ENCODE measurements at places on chromosomes 13 and 19.

GRCh38 chr19:14161305-14161704, 24.9 kb upstream of the ASF1B start:
- no peak for DNase-seq

GRCh38 chr19:46722004-46722380, 5.1 kb upstream of the PRKD2 start:
- DNase-seq: no peak

DNA sequence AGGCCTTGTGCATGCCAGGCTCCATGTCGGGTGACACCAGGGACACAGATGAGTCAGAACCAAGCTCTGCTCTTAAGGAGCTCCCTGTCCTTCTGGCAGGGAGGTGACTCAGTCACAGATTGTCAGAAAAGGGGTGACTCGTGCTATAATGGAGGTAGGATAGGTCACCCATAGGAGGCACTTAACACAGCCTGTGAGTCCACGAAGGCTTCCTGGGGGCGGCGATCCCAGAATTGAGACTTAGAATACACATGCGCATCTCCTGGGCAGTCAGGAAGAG, 19.6 kb downstream of the FUZ start:
- no peak for DNase-seq

GRCh38 chr13:34567597-34567996, 374.5 kb upstream of the NBEA start:
- DNase-seq: no peak

- no peak for DNase-seq
Observed at GRCh38 chr13:36571444-36571843, 102.4 kb upstream of the SERTM1 start.

GRCh38 chr13:48222358-48223301, 10.4 kb upstream of the ITM2B start:
- no peak for DNase-seq

GRCh38 chr19:35963514-35963913, 27.3 kb downstream of the LRFN3 start:
- no peak for DNase-seq

DNA sequence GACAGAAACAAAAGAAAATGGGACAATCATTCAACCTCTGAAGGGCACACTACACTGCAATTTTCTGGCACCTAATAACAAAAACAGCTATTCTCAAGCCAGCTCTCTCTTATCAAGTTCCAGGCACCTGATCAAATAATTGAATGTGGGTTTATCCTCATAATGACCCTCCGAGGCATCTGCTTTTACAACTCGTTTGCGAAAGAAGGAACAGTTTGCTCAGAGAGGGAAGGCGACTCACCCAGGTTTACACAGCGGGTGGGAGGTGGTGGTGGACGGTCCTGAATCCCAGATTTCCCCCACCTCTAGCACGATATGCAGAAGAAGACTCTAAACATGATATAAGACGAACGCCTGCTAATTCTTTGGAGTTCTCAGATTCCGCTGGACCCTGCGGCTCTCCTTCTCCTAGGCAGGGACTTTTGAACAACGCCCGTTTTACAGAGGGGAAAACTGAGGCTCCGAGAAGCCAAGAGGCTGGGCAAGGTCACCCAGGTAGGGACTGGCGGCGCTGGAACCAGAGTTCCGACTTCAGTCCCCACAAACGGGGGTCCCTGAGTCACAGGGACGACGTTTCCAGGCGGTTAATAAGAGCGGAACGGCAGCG, 641 bp downstream of the SGTA start:
- no peak for DNase-seq

GRCh38 chr13:37418490-37418889, 180.1 kb downstream of the POSTN start:
- no peak for DNase-seq

DNA sequence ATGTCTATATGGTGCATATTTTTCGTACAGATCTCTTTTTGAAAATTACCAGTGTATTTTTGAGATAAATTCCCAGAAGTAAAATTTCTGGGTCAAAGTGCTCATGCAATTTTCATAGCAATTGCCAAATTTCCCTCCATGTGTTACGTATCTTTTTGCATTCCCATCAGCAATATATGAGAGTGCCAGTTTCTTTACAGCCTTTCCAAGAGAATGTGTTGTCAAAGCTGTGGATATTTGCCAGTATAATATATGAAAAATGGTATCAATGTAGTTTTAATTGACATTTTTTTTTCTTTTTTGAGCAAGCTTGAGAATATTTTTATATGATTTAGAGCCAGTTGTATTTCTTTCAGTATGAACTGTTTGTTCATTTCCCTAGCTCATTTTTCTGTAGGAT, 399.0 kb upstream of the KLF12 start:
- DNase-seq: no peak

- no peak for DNase-seq
Observed at GRCh38 chr13:94322925-94323763, 156.3 kb downstream of the DCT start.

- no peak for DNase-seq
Observed at GRCh38 chr19:49418511-49418910, 4.7 kb downstream of the PTH2 start.

- DNase-seq: no peak
Observed at GRCh38 chr19:51903192-51903591, 1.6 kb downstream of the ZNF649 start.

DNA sequence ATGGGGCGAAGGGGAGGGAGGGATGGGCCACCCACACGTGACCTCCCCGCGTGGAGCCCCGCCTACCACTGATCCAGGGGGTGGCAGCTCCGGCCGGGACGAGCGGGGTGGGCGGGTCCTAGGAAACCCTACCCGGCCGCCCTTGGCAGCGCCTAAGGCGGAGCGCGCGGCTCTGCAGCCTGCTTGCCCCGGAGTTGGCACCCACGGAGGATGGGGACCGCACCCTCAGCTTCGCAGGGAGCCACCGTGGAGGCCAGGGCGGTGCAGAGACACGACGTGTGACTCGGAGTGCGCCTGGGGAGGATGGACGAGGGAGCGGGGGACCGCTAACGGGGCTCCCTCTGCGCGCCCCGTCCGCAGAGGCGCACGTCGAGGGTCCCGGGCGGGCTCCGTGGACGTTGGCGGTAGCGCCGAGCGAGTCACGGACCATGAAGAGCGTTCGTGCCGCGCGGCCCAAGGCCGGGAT, at the start of gene RGS9BP:
RGS9BP (plus strand) TSS at position 129 of the 466 bp plus-strand sequence. CDS start 416 bp downstream, outside the sequence.
- peak; percentile 39 for DNase-seq

- no peak for DNase-seq
Observed at GRCh38 chr19:4284176-4284958, 5.3 kb downstream of the SHD start.

DNA sequence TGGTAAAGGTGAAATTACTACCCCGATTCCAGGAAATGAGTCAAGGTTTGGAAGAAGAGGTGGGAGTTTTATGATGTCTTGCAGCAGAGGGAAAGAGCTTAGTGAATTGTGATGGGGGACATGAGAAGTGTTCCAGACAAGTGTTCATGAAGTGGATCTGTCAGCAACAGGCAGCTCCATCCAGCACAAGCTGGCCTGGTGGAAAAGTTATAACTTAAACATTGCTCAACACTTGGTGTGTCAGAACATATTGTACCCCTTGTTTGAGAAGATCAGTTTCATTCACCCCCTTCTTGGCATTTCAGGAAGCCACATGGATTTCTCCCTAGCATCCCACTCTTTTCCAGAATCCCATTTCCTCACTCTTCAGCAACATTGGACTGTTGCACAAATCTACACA, 222.0 kb downstream of the B3GLCT start:
- no peak for DNase-seq

GRCh38 chr19:5851302-5851701, at the start of gene FUT3:
Gene FUT3 (minus strand): TSS chr19:5851449.
- no peak for DNase-seq

GRCh38 chr19:2227415-2228156, 8.5 kb downstream of the PLEKHJ1 start:
- DNase-seq: no peak

DNA sequence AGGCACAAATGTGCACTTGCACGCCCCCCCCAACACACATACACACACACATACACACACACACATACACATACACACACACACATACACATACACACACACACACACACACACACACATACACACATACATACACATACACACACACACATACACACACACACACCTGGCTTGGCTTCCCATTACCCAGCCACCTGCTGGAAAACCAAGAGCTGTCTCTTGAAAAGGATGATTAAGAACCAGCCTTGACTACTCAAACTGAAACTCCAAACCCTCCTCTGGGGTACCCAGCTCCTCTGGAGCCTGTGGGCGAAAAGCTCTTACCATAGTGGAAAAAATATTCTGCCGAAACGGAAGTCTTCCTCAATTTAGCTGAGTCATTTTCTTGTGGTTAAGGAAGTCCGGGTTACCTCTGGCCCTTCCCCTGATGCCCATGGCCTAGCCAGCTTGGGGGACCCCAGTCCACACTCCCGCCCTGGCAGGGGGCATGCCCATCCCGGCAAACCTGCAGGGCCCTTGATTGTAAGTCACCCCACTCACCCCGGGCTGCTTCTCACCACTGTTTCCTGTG, 21.9 kb downstream of the CEBPA start:
- DNase-seq: no peak

DNA sequence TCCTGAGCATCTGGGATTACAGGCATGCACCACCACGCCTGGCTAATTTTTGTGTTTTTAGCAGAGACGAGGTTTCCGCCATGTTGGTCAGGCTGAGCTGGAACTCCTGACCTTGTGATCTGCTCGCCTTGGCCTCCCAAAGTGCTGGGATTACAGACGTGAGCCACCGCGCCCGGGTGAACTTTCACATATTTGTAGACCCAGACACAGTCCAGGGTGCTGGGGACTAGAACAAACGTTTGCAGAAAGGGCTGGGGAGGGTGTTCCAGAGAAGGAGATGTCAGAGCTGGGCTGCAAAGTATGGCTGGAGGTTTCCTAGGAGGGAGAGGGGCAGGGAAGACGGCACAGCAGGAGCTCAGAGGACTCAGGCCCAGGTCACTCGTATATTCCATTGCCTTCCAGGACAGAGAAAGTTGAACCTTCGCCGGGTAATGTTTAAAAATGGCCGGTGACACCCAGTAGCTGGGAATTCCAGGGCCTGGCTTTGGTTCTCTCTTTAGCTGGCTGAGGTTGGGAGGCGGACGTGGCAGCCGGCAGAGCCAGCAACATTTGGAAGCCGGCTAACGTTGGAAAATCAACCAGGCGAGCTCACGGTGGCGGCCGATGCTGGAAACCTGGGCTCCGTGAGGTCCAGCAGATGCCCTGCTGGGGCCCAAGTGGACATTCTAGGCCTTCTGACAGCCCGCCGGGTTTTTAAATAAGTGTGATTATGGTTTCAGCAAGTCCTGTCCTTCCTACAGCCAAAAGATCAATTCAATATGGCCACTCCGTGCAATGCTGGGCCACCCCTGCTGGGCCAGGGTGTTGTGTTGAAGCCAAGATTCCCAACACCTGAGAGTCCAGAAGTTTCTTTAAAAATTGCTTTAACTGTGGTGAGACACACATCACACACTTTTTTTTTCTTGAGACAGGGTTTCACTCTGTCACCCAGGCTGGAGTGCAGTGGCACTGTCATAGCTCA, 41.5 kb downstream of the NFIC start:
- DNase-seq: no peak

GRCh38 chr19:20197747-20198146, 30.7 kb downstream of the ZNF486 start:
- no peak for DNase-seq

DNA sequence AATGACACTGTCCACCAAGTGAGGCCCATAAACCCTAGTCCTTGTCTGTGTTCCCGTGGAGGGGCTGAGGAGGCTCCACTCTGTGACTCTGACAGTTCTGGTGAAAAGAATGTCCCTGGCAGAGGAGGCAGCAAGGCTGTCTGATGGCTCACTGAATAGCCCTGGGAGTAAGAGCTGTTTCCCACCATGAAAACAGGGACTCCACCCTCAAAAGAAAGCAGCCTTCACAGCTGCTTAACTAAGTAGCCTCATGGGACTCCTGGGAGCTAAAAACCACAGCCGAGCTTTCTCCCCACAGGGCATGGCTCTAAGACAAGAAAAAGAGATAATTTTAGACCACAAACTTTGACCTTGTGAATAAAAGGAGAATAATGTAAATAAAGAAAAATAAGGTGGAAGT, 135.1 kb upstream of the FRY start:
- no peak for DNase-seq

GRCh38 chr13:81223778-81224177, 882.9 kb upstream of the SPRY2 start:
- no peak for DNase-seq

- DNase-seq: no peak
Observed at GRCh38 chr13:91269237-91269636, 78.2 kb upstream of the MIR17HG start.

- DNase-seq: no peak
Observed at GRCh38 chr19:19259741-19260140, 13.4 kb downstream of the TM6SF2 start.

GRCh38 chr19:772730-773436, 22.0 kb downstream of the MISP start:
- no peak for DNase-seq

DNA sequence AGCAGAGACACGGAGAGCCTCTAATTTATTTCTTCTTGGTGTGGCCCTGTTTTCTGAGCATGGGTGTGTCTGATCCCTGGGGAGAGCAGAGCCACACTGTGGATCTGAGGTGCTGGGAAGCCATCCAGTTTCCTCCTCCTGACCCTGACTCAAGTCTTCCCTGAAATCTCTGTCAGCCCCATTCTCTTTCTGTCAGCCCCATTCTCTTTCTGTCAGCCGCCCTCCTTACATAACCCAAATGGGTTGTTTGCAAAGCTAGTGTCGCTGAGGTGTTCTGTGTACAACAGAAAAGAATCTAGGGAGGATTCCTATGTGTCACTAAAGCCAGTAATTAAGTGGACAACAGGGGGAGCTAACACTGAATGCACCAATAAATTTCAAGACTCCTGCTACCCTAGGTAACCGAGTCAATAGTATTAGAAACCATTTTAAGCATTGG, 50.2 kb downstream of the LRCH1 start:
- DNase-seq: no peak

DNA sequence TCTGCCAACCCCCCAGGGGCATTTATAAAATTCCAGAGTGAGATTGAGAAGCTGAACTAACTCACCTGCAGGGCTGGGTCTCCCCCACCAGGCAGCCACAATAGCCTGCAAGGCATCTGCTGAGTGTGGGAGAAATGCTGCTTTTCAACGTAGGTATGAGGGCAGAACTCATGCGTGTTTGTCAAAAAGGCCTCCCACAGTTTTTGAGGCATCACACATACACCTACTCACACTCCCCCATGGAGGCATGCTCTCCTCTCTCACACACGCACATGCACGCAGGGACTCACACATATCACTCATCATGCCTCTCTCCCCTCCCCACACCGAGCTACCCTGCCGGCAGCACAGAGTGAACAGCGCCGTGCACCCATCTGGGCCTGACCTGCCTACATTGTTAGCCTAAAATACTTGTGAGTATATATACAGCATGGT, 390.5 kb downstream of the FGF9 start:
- peak; percentile 60 for DNase-seq

DNA sequence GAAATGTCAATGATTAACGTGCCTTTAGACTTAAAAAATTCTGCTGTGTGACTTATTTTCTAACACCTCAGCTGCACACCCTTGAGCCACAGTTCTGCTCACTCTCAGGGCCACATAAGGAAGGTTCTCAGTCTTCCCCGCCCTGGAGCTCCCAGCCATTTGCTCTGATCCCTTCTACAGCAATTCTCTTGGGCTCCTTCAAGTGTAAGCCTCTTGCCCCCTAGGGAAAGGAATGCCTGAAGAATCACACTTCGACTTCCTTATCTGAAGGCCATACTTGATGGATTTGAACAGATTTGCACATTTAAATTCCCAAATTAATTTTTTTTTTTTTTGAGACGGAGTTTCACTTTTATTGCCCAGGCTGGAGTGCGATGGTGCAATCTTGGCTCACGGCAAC, 44.2 kb downstream of the RASA3 start:
- no peak for DNase-seq
